ENCODE measurements at places on chromosomes 5 and 9.

DNA sequence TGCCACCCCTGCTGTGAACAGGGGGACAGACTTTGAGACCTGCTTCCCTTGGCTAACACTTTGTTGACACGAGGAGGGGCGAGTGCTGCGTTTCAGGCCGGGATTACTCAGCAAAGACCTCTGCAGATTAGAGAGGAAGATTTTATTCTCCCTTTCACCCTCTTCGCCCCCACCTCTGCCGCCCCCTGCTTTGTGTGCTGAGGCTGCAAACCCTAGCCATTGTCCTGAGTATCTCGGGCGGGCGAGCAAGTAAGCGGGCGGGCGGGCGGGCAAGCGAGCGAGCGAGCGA lies 6.0 kb downstream of the ISL1 start:
- DNase-seq, result no peak

DNA sequence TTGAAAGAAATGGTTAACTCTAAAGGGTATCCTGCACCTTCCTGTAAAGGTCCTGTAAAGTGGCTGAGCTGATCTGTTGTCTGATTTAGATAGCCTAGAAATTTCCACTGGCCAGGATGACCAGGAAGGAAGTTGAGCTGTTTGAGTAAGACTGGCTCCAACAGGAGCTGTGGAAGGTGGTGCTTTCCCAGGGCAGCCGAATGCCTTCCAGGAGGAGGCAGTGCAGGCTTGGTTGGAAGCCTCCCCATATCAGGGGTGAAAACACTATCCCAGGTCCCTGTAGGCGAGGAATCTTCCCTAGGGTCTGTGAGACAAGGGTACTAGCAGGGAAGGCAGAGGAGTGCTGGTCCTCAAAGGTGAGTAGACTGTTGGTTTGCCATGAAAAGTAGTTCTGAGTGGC lies 98.4 kb downstream of the LIX1 start:
- DNase-seq, result no peak

DNA sequence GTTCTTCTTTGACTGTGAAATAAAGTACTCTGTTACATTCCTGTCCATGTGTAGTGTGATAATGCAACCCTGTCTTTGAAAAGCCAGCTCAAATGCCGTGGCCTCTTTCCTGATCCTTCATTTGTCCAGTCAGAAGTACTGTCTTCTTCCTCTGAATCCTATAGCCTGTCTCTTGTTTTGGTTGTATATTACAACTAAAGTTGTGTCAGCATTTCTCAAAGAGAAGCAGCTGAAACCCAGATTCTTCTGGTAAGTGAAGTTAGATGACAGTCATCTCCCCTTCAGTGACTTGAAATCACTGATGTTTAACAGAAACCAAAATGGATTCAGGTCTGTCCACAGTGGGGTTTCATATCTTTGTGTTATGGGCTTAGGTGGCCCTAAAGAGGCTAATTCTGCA lies 196.2 kb downstream of the PCSK1 start:
- no peak for DNase-seq

GRCh38 chr5:154002093-154002492 lies 36.6 kb downstream of the FAM114A2 start:
- no peak for DNase-seq

DNA sequence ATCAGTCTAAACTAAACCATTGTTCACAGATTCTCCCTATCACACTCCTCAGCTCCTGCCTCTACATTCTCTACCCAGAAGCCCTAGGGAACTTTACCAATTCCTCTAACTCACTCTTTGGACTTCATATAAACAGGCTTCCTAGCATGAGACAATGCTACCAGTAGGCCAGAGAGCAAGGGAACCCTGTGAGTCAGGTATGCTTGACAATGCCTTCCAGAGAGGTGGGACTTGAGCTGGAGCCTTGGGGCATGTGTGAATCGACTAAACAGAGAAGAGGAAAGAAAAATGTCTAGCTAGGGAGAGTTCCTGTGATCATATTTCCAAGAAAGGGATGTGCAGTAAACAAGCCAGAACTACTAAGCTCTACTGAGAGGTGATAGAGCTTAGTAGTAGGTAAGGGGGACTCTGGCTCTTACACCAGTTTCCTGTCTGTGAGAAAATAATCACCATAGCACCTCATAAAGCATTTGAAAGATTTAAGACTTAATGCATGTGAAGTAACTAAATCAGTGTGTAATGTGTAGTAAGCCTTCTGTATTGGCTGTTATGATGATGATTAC lies 6.4 kb upstream of the RFK start:
- DNase-seq, result no peak

All from immature natural killer cell (primary cell).